ENCODE measurements at places on chromosomes 7 and 10.

GRCh38 chr7:16921644-16922257 is 40.0 kb upstream of the AGR3 start:
- DNase-seq = no peak

DNA sequence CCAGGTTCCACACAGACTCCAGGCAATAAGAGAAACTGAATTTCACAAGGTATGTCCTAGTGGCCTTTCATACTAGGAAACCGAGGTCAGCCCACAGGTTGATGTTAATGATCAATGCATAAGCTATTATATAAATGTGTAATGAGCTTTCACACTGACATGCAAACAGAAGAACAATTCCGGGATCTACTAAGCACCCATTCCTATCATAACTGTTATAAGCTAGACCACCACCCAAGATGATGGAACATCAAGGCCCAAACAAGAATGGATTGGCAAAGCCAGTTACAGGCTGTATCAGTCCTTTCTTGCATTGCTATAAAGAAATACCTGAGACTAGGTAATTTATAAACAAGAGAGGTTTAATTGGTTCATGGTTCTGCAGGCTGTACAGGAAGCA is 15.2 kb downstream of the SORBS1 start:
- no peak for DNase-seq

- no peak for DNase-seq
These were observed 80.9 kb downstream of the WDFY4 start for GRCh38 chr10:48765527-48765926.

GRCh38 chr10:26215935-26216584 is 514 bp upstream of the GAD2 start:
- DNase-seq = peak; percentile 8

DNA sequence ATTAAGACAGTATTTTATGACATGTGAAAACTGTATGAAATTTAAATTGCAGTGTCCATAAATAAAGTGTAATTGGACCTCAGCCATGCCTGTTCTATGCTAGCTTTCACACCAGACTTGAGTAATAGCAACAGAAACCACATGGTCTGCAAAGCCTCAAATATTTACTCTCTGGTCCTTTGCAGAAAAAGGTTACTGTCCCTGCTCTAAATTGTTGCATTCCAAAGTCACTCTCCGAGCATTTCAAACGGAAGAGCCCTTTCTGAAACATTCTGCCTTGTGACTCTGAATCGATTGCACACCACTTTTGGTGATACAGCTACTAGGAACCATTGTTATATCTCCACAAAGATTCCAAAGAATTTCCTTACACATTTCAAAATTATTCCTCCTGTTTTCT is 81.0 kb upstream of the STK17A start:
- DNase-seq = no peak

DNA sequence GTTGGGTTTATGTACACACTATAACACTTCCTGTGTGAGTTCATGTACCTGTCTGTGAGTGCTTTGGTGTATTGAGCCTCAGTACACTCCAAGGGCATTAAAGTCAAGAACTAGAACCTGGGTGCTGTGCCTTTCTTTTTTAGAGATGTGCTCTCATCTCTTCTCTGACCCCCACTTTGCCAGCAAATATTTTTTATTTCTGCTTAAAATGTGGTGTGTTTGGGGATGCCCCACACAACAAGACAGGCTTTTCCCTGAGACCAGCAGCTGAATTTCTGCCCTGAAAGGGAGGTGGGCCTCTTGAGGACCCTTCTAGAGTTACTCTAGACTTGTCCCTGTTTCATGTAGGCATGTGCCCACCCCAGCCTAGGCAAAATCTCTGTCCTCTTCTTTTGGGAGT is 14.3 kb downstream of the KCTD7 start:
- no peak for DNase-seq

GRCh38 chr10:6237199-6237530 is 34.4 kb downstream of the PFKFB3 start:
- DNase-seq = no peak

GRCh38 chr10:43205681-43206390 is 61.0 kb downstream of the RASGEF1A start:
- DNase-seq = no peak

GRCh38 chr7:98685541-98685940 is 68.5 kb downstream of the NPTX2 start:
- no peak for DNase-seq

DNA sequence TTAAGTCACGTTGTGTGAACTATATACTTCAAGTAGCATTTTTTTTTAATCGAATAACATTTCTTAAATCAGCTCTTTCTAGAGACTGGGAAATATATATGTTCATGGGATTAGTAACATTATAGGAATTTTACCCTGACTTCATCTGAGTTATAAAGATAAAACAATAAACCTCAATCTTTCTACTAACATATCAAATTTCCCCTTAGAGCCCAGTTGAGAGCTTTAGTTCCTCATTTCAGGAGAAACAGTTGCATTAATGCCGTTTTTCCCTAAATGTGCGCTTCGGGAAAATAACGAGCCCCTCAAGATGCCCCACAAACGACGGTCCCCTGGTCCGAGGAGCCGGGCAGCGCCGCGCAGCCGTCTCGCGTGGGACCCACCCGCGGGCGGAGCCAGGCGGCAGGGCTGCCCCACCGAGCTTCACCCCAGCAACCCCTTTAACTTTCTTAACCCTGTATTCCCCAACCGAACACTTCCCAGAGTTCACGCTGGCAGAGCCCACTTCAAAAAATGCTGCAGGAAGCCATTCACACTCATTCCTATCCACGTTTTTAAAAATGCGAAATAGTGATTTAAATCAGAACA is 152.5 kb upstream of the YAE1 start:
- DNase-seq = peak; percentile 1

DNA sequence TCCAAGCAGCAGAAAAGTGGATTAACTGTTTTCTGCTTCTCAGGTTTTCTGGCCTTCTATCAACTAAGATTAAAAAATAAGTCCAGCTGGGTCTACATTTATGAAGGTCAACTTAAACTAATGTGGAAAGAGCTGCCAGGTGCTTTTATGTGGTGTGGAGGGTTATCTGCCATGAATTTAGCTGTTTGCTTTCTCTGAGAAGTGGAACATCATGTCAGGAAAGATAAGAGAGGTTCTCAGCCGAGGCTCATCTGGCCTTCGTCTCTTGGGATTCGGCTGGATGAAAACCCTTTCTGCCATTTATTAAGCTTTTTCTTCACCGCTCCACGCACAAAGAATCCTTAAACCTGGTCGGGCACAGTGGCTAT is 5.5 kb downstream of the PTPRN2 start:
- no peak for DNase-seq

GRCh38 chr10:69460576-69461242 is 9.4 kb downstream of the TSPAN15 start:
- DNase-seq = no peak

DNA sequence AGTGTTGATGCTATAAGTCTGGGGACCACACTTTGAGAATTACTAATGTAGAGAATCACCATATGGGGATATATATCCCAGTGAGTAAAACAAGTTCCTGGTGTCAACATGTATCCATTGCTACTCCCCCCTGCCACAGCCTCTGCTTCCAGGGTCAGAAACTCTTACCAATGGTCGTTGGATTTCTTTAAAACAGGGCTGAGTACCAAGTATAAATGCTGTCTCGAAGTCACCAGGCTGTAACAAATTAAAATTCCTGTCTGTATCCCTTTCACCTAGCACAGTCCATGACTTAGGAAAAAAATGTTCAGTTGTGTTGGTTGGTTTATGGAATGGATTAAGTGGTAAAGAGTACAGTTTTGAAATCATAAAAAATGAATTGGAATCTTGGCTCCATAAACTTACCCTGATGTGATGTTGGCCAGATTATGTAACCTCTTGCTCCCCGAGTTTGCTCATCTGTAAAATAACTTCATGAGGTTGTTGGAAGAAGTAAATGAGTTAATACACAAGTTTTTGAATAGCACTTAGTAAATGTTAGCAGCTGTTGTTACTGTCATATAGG is 364.0 kb upstream of the LRGUK start:
- no peak for DNase-seq

DNA sequence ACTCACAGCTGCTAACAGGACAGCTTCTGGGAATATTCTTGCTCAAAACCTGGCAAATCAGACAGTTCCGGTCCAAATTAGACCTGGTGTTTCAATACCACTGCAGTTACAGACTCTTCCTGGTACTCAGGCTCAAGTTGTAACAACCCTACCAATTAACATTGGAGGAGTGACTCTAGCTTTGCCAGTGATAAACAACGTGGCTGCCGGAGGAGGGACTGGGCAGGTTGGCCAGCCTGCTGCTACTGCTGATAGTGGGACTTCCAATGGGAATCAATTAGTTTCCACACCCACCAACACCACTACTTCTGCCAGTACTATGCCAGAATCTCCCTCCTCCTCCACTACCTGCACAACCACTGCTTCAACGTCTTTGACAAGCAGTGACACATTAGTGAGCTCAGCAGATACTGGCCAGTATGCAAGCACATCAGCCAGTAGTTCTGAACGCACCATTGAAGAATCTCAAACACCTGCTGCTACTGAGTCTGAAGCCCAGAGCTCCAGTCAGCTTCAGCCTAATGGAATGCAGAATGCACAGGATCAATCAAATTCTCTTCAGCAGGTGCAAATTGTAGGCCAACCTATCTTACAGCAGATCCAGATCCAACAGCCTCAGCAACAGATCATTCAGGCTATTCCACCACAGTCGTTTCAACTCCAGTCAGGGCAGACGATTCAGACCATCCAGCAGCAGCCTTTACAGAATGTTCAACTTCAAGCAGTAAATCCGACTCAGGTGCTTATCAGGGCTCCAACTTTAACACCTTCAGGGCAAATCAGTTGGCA is 2.1 kb downstream of the SP4 start:
- DNase-seq = no peak
